ENCODE measurements at places on chromosomes 12 and 14.
A peak's percentile ranks its signal among the peaks of the same experiment; 100 is the strongest.

GRCh38 chr12:102955926-102956737, 1.3 kb upstream of the ASCL1 start:
- DNase-seq: no peak

DNA sequence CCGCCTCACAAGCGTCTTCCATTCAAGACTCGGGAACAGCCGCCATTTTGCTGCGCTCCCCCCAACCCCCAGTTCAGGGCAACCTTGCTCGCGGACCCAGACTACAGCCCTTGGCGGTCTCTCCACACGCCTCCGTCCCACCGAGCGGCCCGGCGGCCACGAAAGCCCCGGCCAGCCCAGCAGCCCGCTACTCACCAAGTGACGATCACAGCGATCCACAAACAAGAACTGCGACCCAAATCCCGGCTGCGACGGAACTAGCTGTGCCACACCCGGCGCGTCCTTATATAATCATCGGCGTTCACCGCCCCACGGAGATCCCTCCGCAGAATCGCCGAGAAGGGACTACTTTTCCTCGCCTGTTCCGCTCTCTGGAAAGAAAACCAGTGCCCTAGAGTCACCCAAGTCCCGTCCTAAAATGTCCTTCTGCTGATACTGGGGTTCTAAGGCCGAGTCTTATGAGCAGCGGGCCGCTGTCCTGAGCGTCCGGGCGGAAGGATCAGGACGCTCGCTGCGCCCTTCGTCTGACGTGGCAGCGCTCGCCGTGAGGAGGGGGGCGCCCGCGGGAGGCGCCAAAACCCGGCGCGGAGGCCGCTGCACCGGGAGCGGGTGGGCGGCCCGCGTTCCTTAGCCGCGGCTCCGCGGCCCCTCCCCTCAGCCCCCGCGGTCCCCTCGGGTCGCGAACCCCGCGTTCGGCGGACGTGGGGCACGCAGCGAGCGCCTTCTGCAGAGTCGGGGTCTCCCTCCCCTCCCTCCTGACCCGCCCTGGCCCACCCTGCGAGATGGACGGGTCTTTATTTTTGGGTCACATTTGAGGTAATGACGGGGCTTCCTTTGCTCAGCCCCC, at the start of gene UBC:
TSS of gene UBC (minus strand) at position 259 of the 847 bp plus-strand sequence. CDS start 879 bp downstream, outside the sequence.
- DNase-seq: peak; percentile 92

GRCh38 chr12:122072031-122072970, 6.3 kb upstream of the MLXIP start:
- peak; percentile 57 for DNase-seq

- no peak for DNase-seq
Measured at GRCh38 chr14:35369701-35370191, 34.8 kb downstream of the NFKBIA start.

DNA sequence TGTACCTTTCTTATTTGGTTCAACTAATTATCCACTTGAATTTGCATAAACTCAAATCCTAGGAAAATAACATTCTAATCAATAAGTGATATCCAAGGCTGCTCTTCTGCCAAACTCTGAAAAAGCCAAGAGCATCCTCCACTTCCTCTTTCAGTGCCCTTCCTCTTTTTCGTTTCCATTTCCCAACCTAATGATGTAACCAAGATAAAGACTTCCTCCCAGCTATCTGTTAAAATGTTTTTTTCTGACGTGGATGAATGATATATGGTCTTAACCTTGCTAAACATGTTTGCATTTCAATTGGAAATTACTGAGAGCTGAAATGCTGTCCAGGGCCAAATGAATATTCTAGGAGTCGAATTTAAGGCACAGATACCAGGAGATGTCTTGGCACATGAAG, 459.5 kb upstream of the PDE3A start:
- no peak for DNase-seq

All from foreskin melanocyte (primary cell).